Keratinocyte (primary cell): ENCODE measurements at places on chromosomes 3 and 15. TPM values are rescaled to one million over a fixed set of nuclear protein-coding genes. Genes with fewer than 3 reads are reported as not detected.

- no peak for DNase-seq
Observed at GRCh38 chr15:39786447-39787056, 3.9 kb upstream of the FSIP1 start.

DNA sequence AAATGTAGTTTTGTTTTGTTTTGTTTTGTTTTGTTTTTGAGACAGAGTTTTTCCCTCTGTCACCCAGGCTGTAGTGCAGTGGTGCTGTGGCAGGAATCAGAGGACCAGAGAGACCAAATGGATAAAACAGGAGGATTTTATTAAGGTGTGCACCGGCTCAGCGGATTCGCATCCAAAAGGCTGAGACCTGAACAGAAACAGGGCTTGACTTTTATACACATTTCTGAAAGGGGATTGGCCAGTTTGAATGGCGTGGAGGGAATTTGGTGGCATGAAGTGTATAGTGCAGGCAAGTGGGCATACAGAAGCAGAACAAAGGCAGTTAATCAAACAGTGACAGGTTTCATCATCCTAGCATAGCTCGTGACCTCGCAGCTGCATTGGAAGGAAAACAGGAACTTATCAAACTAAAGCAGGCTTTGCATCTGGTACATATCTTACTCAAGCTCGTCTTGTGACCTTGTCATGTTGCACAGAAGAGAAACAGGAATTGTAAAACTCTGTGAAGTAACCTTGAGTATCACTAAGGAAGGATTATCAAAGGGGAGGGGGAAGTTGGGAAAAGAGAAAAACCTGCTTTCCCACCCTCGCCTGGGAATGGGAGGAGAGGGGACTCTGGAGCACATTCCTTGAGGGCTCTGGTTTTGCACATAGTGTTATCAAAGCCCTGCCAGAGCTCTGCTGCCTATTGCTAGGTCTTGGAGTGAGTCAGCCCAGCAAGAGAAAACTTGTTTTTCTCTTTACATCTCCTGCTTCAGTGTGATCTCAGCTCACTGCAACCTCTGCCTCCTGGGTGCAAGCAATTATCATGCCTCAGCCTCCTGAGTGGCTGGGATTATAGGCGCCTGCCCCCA, 38.5 kb downstream of the C3orf62 start:
- DNase-seq = peak; percentile 49

- no peak for DNase-seq
Observed at GRCh38 chr15:68816158-68816557, 4.5 kb downstream of the ANP32A start.

- DNase-seq = no peak
Observed at GRCh38 chr3:179266701-179267211, 15.8 kb upstream of the KCNMB3 start.

DNA sequence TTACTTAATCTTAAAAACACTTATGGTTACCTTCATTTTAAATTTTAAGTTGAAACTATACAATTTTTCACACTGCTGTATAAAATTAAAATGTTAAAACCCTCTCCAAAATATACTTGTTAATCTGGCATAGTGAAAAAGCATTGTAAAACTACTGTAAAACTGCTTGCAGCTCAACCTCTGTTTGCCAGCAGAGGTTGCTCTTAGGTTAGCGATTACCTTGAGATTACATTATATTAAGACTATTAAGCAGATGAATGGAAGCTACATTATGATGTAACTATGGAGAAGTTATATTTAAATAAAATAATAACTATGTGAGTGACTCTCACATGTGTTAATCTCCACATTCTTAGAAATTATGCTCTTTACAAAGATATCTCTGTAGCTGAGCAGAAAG, 143.6 kb upstream of the SLITRK3 start:
- DNase-seq = no peak

DNA sequence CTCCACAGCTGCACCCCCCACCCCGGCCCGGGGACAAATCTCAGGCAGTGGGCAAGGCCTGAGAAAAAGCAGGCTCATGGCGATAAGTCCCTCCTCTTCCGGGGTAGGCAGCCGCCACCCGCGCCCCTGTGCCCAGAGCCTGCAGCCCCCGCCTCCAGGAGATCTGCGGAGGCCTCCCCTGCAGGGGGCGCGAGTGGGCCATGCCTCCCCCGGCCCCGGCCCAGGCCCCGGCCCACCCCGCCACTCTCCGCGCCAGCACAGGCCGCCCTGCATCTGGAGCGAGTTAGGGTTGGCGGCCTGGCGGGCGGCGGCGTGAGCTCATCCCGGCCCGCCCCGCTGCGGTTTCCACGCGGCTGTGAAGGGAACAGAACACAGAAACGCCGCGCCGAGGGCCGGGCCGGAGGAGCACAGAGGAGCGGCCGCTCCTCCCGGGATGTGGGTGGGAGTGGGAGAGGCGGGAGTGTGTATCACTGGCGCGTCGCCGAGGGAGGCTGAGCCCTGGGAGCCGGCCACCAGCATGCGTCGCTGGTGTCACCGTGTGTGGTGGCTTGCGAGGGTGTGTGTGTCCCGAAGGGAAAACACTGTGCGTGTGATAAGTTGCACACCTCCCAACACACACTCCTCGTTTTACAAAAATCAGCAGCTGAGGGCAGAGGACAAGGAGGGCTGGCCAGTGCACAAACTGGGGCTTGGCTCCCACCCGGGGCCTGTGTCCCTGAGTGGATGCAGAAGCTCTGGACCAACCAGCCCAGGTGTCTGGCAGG, 17.2 kb downstream of the MYL3 start:
- DNase-seq = no peak

DNA sequence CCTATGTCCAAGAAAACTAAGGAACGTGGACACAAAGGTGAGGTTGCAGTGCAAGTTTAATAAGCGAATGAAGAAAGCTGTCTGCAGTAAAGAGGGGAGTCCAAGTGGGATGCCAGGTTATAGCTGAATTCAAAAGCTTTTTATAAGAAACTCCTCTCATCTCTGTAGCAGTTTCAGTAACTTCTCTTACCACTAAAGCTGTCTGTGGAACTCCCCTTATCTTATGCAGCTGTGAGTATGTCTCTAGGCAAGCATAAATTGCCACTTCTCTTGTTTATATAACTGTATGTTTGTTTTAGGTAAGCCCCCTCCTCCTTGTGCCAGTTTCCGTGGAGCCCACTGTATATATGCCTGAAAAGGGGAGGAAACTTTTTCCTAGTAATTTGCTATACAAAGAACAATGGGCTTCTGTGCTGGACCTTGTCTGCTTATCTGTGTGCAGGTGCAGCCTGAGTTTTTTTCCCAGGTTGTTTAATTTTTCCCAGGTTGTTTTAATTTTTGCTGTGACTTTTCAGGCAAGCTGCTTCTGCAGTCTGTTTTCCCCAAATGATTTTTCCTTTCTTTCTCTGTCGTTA, 875.1 kb upstream of the EPHA6 start:
- no peak for DNase-seq

- DNase-seq = no peak
Observed at GRCh38 chr3:169173231-169173630, 490.3 kb downstream of the MECOM start.

GRCh38 chr3:40623567-40623966, 98.8 kb downstream of the ZNF621 start:
- peak; percentile 25 for DNase-seq

GRCh38 chr3:31777092-31777491, 204.0 kb downstream of the OSBPL10 start:
- DNase-seq = no peak

DNA sequence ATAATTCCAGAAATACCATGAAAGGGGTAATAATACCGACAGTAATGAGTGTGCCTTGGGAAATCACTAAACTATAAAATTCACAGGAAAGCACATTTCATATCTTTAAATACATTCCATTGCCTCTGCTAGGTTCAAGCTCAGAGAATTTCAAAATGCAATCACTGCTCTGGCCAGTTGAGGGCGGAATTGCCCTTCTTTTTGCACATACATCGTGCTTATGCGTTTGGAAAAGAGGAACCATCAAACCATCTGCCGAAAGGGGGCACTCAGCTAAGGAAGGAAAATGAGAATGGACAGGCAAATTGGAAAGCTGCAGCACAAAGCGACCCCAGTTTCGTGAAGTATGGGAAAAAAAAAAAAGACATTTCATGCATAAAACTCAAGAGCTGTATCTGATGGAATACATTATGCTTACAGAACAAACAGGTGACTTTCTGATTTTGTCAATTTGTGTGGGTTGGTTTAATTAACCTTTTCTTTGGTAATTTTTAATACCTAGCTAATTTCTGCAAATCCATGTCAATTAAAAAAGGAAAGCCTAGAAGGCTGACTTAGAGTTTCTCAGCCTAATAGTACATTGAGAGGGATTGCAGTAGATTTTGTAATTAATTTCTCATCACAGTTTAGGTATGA, 61.4 kb downstream of the TUSC7 start:
- no peak for DNase-seq

- no peak for DNase-seq
Observed at GRCh38 chr15:33746203-33746602, 222.1 kb upstream of the CHRM5 start.

- DNase-seq = no peak
Observed at GRCh38 chr3:155233213-155233612, 60.3 kb downstream of the STRIT1 start.

DNA sequence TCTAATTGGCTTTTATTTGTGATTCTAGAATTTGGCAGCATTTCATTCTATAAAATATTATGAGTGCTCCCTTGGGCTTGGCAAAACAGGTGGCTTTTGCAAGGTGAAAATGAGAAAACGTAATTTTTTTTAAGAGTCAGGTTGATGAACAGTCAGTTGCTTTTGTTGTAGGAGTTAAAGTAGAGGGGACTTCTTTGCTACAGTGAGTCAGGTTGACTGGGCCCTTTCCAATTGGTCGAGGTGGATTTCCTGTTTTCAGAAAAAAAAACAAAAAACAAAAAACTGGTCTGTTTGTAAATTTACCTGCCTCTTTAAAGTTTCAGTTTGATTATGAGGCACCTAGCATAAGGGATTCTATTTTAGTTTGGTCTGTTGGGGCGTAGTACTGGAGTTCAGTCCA, 1469.4 kb upstream of the GBE1 start:
- no peak for DNase-seq

Gene DUOXA1
- 14.1 to 37.2 TPM (median 15.1 TPM) in 3 replicates for polyA plus RNA-seq

DNA sequence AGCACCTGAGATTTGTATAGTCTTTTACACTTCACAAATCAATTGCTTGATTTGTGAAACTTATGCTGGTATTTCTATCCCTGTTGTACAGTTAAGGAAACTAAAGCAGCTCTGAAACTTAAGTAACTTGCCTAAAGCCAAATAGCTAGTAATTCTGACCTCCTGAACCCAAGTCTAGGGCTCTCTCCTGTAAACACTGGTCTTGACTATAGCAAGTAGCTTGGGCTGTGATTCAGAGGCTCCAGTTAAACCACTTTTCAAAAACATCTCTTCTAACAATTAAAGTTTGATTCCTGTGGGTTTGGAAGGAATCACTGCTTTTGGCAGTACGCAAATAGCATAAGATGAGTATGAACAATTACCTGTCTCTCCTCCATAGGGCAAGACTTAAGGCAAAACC, 18.5 kb upstream of the CMTM8 start:
- no peak for DNase-seq

Gene TM2D3
- polyA plus RNA-seq = 42.1 to 58.5 TPM (median 56.7 TPM) in 3 replicates

GRCh38 chr3:185696039-185696438, 109.9 kb downstream of the SENP2 start:
- DNase-seq = no peak

Gene MYLK
- 5.8 to 31.9 TPM (median 7.8 TPM) in 3 replicates for polyA plus RNA-seq

DNA sequence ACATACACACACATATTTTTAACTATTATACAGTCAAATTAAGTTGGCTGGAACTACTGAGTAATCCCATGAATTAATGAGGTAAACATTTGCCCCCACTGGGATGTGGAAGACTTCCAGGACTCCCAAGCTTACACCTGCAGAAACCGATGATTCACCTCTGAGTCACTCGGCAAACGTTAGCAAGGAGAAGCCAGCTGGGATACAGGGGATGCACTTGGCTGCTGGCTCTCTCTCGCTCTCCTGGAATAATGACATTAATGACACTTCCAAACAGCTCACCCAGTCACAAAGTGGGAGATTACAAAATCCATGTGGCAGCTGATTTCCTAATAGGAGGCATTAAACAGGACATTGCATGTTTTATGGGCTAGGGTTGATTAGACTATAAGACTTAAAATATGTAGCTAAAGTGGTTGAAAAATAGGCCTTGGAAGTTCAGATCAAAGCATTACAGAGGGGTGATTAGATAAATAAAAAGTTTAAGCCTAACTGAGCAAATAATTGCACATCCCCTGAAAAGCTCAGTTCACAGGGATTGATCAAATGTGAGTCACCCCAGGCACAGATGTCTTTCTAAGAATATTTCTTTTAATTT, 500.9 kb downstream of the SOX2 start:
- peak; percentile 99 for DNase-seq

DNA sequence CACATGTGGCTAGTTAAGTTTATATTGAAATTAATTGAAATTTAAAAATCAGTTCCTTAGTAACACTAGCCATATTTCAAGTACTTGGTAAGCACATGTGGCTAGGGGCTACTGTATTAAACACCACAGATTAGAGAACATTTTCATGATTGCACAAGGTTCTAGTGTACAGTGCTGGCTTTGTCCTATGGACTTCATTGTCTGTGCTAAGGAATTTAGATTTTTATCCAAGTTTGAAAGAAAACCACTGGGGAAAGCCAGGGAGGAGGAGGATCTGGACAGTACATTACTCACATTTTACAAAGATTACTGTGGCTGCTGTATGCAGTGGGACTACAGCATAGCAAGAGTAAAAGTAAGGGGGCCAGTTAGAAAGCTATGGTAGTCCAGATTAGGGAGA, 13.9 kb downstream of the STAC start:
- no peak for DNase-seq

- DNase-seq = no peak
Observed at GRCh38 chr3:124881976-124882697, 5.0 kb downstream of the ITGB5 start.

Gene CYP8B1
- polyA plus RNA-seq = not detected in 3 replicates

DNA sequence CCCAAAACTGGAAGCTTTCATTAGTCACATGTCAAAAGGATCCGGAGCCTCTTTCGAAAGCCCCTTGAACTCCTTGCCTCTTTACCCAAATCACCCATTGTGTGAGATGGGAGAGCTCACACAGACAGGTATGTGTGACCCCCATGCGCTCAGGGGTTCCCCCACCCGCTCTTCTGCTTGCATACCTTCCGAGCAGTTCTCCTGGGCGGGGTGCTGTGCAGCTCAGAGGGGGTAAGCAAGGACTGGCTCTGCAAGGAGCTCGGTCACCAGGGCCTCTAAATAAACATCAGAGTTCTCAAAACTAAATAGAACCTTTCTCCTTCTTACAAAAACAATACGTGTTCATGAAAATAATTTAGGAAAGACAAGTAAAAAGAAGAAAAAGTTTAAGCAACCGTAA, 55.7 kb downstream of the PXYLP1 start:
- no peak for DNase-seq

Gene CHDH
- 0.04 TPM in 1 of 3 replicates, not detected in the others for polyA plus RNA-seq

Gene SELENOT
- polyA plus RNA-seq = 357 to 668 TPM (median 597 TPM) in 3 replicates

Gene CCR3
- 0.16 to 0.84 TPM (median 0.17 TPM) in 3 replicates for polyA plus RNA-seq
